ENCODE measurements at places on chromosomes 4 and X.

DNA sequence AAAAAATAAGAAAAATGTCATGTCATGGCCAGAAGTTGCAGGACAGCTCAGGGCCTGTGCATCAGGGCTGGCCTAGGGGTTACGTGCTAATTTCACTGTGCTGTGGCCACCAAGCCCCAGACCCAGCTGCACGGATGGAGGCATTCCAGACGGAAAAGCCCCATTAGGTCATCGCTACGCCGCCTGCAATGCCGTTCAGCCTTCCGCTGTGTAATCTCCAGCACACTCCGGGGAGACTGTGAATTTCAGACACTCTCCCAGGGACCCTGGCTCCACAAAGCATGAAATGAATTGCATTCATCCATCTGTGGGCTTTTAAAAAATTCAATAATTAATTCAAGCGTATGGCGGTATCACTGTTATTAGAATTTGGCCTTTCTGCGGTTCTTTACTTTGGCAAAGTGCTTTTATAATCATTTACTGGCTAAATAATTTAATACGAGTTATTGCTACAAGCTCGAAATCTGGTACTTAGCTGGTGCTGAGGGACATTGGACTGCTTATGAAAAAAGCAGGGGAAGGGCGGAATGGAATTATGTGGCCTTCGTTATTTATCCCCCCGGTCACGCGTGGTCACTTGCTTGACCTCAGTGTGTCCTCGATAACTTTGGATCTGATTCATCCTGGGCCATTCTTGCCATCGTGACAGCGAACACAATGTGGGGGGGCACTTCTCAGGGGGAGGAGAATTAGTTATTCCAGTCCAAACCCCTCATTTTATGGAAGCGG is 9.0 kb upstream of the NSG1 start:
- no peak for DNase-seq

- DNase-seq = no peak
These were observed 95.6 kb downstream of the TMA16 start for GRCh38 chr4:163590103-163590502.

- no peak for DNase-seq
These were observed 83.1 kb downstream of the PRDM5 start for GRCh38 chr4:120839334-120839973.

DNA sequence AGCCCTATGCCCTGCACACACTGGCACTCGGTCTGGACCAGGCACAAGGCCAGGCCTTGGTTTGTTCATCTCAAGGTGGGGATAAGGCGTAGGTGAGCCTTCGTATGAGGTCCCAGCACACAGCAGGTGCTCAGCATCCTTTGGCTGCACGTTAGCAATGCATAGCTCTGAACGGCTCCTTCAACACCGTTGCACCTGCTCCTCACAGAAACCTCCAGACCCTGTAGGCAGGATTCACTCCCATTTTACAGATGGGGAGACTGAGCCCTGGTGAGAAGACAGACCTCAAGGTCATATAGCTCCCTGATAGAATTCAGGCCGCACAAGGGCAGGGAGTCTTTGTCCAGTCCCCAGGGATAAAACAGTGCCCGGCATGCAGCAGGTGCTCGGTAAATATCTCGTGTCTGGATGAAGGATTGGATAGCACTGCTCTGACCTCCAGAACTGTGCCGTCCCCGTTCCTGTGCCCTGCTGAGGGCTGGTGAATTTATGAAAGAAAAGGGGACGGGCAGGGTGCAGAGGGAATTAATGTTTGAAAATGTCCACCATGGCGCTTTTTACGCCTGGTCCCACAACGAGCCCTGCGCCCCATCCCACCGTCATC is 2.4 kb downstream of the PPP2R2C start:
- no peak for DNase-seq

- no peak for DNase-seq
These were observed at the start of gene SPATA18 for GRCh38 chr4:52051213-52051614. Gene SPATA18 (plus strand): TSS chr4:52051304. CDS start chr4:52051705, 401 bp downstream.

GRCh38 chrX:140762061-140762460 is 52.5 kb downstream of the LINC00632 start:
- DNase-seq = peak; percentile 9

GRCh38 chr4:76212851-76213414 is 691 bp downstream of the SCARB2 start:
- DNase-seq = peak; percentile 24

Data from stimulated activated CD4-positive, alpha-beta T cell treated with anti-CD3 and anti-CD28 coated beads, Interleukin-1b, Interleukin-23, amount 100 ng/mL, for 48 hours (primary cell).